HL-60 (cell line): ENCODE measurements at places on chromosomes 5 and 9.

- DNase-seq = no peak
Measured at GRCh38 chr5:4896328-4896727, 243.8 kb upstream of the ADAMTS16 start.

GRCh38 chr9:31740705-31741104, 643.7 kb upstream of the ACO1 start:
- no peak for DNase-seq

DNA sequence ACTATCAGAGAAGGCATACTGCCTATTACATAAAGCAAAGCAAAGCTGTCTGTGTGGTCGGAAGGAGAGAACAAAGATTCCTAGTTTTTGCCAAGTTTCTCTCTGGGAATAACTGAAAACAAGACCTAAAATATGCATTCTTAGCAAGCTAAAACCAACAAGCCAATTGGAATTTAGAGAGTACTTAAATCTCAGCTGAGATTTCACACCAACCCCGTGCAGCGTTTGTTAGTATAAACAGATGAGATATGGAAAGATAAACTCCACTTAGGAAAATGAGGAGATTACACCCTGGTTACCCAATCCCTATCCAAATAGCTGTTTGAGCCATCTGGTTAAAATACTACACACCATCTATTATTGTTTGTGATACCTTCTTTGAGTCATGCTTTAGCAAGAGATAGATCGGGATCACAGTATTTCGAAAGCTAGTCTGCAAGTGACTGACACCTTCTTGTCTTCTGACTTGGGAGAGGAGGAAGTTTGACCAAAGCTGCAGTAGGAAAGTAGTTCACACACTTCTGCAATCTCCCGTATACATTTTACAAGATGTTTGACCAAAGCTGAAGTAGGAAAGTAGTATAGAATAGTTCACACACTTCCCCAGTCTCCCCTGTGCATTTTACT, 18.2 kb downstream of the FAF2 start:
- peak; percentile 47 for DNase-seq

- DNase-seq = no peak
Measured at GRCh38 chr9:124273427-124274160, 15.8 kb downstream of the NEK6 start.

- no peak for DNase-seq
Measured at GRCh38 chr5:145908206-145908960, 28.0 kb upstream of the SH3RF2 start.

- DNase-seq = no peak
Measured at GRCh38 chr9:106697750-106698502, 165.0 kb upstream of the ZNF462 start.

DNA sequence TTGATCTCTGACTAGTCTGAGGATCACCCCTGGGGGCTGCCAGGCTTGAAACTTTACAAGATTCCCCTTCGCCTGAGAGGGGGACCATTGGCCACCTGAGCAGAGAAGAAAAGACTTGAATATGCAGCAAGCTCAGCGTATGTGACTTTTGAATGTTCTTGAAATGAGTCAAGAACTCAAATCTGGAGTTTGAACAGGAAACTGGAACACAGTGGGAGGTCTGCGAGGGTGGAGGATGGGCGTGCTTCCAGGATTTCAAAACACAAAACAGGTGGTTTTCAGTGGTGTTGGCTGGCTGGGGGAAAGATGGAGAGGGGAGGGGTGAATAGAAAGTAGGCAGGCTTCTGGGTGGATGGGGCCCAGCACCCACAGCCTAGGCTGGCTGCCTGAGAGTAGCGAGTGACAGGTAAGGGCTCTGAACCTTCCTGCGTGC, 40.6 kb downstream of the TMEM174 start:
- no peak for DNase-seq

- DNase-seq = no peak
Measured at GRCh38 chr9:69118656-69119055, 55.4 kb upstream of the TJP2 start.

DNA sequence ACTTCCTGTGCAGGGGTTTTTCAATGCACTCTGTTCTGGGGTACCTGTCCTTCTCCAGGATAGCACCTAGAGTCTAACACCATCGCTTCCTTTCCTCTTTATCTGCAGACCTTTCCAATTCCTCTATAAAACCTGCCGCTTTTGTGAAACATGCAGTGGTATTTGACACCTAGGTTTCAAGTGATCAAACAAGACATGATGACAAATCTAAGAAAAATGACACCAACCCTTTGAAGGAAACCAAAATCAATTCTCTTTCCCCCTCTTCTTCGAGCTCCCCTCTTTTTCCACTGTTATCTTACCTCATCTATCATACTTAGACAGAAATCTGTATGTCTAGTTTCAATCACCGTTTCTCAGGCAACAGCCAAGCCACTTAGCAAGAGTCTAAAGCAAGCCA, 25.6 kb upstream of the RANBP17 start:
- no peak for DNase-seq

- no peak for DNase-seq
Measured at GRCh38 chr9:104984948-104985347, 57.0 kb upstream of the ABCA1 start.

DNA sequence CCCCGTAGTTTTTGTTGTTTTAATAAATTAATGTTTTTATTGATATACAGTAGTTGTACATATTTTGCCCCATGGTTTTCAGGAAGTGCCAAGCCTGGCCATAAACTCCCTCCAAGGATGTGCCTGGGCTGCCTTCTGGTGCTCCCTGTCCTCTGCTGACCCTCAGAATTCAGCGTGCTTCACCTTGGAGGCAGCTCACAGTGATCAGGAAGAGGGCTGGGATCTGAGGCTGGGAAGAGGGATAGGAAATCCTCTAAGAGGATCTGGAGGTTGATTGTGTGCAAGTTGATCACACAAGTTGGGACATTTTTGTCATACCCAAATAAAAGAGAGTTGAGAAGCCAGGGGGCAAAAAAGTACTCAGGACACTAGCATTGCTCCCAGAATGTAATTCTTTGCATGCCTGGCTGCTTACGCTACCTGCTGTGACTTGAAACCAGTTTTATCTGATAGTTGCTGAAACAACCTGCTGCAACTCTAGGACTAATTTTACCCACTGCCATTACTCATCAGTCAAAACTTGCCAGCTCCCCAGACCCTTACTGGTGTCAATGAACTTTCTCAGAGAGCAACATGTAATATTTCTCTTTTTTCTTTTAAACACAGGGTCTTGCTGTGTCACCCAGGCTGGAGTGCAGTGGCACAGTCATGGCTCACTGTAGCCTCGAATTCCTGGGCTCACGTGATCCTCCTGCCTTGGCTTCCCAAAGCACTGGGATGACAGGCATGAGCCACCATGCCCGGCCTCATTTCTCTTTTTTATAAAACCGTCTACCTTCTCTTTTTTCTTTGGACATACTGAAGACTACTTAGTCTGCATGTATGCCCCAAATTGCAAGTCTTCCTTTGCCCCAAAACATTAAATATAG, 29.0 kb downstream of the PDE6A start:
- no peak for DNase-seq

DNA sequence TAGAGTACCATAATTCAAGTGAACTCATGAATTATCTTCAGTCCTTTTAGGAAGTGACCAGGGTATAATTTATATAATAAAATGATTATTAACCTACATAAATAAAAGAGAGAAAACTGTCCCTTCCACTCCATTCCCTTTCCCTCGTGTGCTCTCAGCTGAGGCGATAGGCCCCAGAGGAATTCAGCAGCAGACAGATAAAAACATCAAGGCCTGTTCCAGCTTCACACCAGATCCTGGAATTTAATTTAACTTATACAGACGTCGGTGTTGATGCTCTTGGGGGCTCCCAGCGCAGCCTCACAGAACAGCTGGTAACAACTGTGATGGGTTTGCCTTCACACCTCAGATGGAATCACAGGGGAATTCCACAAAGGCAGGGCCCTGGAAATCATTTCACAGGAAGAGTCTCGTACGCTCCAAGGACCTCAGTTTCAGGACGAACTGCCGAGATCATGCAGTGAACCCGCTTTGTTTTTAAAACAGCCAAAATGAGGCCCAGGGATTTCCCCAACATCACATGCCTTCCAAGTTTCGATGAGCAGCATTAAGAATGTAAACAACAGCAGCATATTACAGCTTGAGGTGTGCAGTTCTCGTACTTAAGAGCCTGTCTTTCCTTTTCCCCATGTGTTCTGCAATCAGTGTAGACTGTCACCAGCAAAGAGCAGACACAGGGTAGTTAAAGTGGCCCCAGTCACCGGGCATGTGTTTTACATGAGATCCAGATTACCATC, 73.6 kb upstream of the ALDH1B1 start:
- DNase-seq = no peak

- DNase-seq = no peak
Measured at GRCh38 chr5:177194268-177194667, 60.7 kb downstream of the NSD1 start.

DNA sequence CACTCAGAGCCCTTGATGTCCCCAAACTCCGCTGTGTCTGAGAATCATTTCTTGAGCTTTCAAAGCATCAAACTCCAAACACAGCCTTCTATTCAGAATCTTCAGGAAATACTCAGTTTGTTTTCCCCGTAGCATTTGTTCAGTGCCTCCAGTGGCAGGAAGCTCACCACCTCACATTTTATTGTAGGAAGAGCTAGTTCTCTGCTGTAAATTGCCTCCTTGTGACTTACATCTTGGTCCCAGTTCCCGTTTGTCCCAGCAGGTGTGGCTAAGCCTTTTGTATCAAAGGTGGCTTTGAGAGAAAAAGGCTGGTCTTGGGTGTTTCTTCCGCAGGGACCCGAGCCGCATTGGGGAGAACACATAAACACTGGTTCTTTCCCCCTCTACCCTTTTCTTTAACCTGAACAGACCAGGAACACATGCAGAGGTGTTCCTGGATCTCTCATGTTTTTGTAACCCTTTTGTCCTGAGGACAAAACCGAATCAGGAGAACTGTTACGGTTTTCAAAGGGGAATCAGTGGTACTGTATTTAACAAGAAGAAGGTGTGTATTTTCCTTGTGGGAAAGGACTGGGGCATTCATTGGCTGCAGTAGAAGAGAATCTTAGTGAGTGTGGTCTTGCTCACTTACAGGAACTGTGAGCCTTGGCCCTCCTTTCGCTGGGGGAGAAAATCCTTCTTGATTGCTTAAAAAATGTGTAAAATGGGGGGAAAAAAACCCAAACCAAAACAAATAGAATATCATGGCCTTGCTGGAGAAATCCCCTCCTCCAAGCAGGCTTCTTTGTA, 1.9 kb downstream of the OSMR start:
- DNase-seq = no peak

DNA sequence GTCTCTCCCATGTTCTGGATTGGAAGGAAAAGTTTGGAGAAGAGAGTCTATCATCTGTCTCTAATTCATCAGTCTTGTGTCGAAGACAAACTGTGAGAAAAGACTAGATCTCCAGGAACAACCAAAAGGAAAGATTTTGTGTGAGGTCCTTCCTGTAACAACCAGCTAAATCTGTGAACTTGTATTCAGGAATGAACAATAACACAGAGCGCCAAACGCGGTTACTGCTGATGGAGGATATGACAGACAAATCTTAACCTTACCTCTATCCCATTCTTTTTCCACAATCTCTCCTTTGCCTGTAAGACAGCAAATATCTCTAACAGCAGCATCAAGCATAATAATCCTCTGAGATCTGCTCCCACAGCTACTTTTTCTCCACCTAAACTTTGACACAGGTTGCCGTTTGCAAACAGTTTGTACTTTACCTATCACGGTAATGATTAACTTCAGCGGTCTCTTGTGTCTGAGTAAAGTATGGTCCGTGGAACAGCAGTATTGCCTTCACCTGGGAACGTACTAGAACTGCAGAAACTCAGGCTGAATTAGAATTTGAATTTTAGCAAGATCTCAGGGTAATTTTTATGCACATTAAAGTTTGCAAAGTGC, 387.6 kb downstream of the ELAVL2 start:
- no peak for DNase-seq

DNA sequence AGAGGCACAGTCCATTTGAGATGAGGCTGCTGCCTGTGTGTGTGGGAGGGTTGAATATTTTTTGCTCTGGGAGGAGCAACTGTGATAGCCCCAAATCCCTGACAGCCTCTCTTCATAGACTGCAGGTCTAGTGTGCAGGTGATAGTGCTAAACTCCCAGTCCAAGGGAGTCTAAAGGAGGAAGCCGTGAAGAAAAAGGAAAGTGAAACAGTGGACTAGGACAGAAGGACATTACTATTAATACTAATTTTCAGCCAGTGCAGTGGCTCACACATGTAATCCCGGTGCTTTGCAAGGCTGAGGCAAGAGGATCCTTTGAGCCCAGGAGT, 295.0 kb downstream of the PDE4D start:
- no peak for DNase-seq

DNA sequence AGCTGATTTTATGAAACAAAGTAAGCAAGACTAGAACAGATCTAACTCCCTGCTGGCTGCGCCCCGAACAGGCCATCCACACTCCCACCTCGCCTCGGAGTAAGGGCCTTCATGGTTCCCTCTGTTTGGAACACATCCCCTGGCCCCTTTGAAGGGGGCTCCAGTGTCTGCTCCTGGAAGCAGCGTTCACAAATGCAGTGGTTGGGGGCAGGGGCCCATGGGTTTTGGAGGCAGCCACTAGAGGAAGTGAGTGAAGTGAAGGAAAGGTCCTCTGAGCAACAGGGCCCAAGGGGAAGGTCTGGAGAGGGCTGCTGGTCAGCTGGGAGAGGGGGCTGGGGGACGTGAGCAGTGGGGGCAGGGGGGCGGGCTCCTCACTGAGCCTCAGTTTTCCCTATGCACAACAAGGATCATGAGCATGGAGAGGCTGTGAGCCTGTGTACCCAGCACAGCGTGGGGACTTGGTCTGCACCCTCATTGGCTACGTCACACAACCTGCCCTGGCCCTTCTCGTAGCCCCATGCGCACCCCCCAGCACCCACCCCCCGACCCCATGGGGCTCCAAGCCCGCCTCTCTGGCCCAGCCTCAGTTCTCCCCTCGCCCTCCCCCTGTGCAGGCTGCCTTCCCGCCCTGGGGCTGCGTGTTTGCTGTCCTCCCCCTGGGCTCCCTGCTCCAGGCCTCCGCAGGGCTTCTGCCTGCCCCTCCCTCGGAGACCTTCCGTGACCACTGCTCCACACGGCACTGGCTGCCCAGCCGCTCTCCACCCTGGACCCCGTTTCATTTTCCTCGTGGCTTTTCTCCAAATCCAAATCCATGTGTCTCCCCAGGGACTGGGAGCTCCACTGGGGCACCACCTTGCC, 39.5 kb downstream of the RASGEF1C start:
- DNase-seq = no peak

DNA sequence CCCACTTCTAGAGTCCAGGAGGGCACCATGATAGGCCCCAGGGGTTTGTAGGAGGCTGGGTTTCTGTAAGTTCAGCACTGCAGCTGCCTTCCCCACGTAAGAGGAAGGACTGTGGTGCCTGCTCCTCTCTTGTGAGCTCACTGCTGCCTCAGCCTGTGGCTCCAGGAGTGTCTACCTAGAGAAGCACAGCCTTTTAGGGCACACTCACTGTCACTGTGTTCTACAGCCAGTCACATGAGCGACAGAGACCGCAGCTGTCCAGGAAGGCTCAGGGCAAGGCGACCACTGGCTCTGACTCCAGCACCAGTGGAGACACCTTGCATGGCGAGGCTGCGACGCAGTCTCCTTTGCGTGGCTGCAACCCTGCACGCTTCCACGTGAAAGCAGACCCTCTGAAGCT, 72.8 kb downstream of the OTULIN start:
- no peak for DNase-seq

DNA sequence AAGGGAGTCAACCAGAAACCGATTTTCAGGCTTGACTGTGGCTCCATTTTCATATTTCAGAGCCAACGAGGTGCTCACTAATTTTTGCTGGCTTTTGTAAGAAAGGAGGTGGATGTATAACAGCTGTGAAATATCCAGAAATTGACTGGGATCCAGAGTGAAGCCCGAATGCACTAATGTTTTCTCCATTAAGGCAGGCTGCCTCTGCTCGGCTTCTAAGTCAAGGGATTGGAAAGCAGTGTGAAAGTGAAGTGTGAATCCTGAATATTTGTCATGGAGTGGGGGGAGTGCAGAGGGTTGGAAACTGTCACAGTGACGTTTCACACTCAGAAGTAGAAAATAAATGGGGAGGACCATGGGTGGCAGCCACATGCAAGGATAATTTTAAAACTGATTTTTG, 237.4 kb downstream of the GOLPH3 start:
- DNase-seq = no peak
